ENCODE measurements at places on chromosomes 2 and 18.

DNA sequence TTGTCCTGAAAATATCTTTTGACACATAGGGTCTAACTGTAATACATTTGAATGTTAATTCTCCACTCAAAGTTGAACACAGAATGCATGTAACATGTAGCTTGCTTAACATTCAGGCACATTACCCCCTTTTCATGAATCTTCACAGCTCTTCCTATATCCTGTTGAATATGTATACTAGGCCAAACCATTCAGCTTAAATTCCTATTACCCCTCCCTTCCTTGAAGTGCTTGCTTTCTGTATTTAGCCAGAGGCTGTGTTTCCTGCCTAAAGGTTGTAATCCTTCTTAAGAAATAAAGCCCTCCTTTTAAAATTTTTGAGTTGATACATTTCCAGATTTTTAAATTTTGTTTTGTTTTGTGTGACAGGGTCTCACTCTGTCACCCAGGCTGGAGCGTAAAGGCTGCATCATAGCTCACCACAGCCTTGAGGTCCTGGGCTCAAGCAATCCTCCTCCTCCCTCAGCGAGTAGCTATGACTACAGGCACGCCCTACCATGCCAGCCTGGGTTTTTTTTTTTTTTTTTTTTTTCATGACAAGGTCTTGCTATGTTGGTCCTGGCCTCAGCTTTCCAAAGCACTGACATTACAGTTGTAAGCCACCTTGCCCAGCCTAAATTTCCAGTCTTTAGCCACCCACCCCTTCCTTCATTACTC is 357.6 kb downstream of the DSC3 start:
- DNase-seq, result no peak

- DNase-seq, result no peak
These were observed 4.9 kb upstream of the WNT10A start for GRCh38 chr2:218875692-218876246.

DNA sequence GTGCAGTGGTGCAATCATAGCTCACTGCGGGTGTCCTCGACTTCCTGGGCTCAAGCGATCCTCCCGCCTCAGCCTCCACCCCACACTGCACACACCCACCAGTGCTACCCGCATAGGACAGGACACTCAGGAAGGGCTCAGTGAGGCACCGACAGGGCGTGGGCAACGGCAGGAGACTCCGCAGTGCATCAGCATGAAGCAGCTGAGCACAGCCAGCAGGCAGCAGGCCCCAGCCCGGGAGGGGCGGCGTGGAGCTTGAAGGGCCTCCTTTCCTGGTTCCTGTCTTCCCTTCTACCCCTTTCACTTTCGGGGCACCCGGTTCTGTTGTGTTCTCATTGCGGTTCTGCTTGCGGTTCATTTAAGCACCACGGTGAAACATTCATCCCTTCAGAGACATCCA is 89.8 kb downstream of the ZNF516 start:
- no peak for DNase-seq

GRCh38 chr2:172094294-172095145 is 8.2 kb downstream of the DLX2 start:
- DNase-seq, result no peak

- DNase-seq, result peak; percentile 1
These were observed 31.3 kb upstream of the CNTNAP5 start for GRCh38 chr2:123993728-123994323.

- no peak for DNase-seq
These were observed 467.9 kb upstream of the SYT4 start for GRCh38 chr18:43744960-43745745.

GRCh38 chr2:95539290-95539689 is 52.5 kb upstream of the TRIM43 start:
- no peak for DNase-seq

- no peak for DNase-seq
These were observed 80.9 kb downstream of the CHRNA1 start for GRCh38 chr2:174683392-174683759.

- DNase-seq, result no peak
These were observed 689.8 kb downstream of the MBD2 start for GRCh38 chr18:53534695-53535094.

- no peak for DNase-seq
These were observed 678 bp upstream of the ZNF24 start for GRCh38 chr18:35344736-35345459.

GRCh38 chr2:224925061-224925809 is 117.0 kb downstream of the DOCK10 start:
- DNase-seq, result no peak
